ENCODE measurements at places on chromosomes 4 and X.

GRCh38 chr4:7985891-7986441 lies 46.3 kb upstream of the AFAP1 start:
- H3K27me3 ChIP-seq: no peaks in the 10 kb centered on the region
- H3K36me3 ChIP-seq: no peaks in the 10 kb centered on the region
- H3K27ac ChIP-seq: no peak overlapping the region
- H3K4me3 ChIP-seq: no peak overlapping the region

DNA sequence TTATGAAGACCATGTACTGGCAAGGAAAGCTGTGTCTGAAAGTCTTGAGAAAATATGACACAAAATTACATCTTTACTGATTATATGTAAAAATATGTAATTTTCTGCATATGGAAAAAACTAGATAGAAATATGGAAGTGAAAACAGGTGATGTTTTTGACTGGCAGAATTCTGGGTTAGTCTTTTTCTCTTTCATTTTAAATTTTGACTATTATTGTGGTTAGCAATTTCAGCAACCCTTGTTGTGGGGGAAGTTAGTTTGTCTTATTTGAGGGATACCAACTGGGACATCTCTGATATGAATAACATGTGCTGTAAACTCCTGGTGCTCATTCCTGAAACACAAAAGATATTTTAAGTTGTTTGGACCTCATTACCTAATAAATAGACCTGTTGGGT lies 49.9 kb upstream of the CPEB2 start:
- no peaks in the 10 kb centered on the region for H3K27me3 ChIP-seq
- no peaks in the 10 kb centered on the region for H3K4me1 ChIP-seq
- no peaks in the 10 kb centered on the region for H3K36me3 ChIP-seq
- no peak for DNase-seq

DNA sequence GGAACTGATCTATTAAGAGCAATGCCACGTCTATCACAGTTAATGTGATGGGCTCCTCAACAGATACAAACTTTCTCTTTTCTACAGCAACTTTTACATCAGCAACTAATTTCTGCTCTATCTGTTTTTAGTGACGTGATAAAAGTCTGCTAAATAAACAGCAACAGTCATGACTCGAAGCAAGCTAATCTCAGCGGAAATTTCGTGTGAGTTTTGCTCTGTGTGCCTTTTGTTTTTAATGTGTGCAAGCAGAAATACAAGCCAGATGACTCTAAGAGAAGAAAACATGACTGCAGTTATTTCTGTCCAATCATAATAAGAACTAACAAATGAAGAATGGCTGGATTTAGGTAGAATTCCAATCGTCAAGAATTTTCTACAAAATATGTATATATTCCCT lies 214.3 kb downstream of the LDB2 start:
- H3K27me3 ChIP-seq: no peaks in the 10 kb centered on the region
- no peak for DNase-seq
- peak overlapping the region; percentile 99 for H3K27ac ChIP-seq
- no peaks in the 10 kb centered on the region for H3K36me3 ChIP-seq

DNA sequence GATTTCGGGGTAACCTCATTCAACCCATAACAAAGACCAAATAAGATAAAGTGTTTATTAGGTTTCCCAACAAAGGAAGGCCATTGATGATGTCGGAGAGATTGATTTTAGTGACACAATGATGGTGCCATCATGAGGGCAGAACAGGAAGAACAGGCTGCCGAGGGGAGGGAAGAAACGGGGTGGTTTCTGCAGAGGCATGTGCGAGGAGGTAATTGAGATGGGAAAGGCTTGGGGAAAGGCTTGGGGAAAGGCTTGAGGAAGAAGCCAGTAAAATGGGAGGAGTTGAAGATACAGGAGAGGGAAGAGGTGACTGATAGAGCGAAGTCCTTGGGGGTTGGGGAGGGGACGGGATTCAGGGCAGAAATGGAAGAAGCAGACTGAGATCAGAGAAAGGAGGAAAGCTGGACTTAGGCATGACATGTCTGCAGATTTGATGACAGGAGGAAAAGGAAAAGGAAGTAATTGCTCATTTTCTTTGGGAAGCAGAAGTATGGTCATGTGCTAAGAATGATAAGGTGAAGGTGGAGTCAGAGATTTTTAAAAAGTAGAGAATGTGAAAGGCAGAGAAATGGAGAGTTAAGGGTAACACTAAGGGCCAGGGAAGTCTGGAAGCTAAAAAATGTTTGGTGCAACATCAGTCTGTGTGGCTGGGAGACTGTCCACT lies 6.0 kb downstream of the HPSE start:
- DNase-seq: no peak
- H3K27ac ChIP-seq: no peak overlapping the region
- no peaks in the 10 kb centered on the region for H3K36me3 ChIP-seq
- no peaks in the 10 kb centered on the region for H3K27me3 ChIP-seq

DNA sequence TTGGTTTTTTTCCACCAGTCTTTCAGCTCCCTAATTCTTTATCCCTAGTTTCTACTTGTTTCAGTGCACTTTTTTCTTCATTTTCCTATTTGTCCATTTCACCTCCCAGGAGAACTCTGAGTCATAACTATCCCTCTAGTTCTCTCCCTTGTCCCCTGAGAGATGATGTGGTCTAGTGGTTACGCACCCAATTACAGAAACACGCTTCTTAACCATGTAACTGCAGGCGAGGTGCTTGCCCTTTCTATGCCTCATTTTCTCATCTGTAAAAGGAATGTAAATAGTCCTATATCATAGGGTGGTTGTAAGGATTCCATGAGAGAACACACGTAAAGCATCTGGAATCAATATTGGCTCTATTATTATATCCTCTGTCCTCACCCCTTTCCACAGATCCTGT lies 8.8 kb upstream of the GRPR start:
- H3K27me3 ChIP-seq: no peaks in the 10 kb centered on the region
- H3K36me3 ChIP-seq: no peaks in the 10 kb centered on the region
- peaks cover 23% of the 10 kb centered on the region for H3K4me1 ChIP-seq
- H3K4me3 ChIP-seq: no peak overlapping the region

GRCh38 chrX:7149411-7149810 lies 1.5 kb upstream of the PUDP start:
- H3K4me1 ChIP-seq: 0 out of 2 replicates have a peak, but pooled peaks cover 4% of the 10 kb centered on the region
- H3K36me3 ChIP-seq: 0 out of 2 replicates have a peak, but pooled peaks cover 2% of the 10 kb centered on the region
- DNase-seq: no peak
- no peak overlapping the region for H3K4me3 ChIP-seq

Data from SJSA1 (cell line).